ENCODE measurements at places on chromosomes 1 and 21.

GRCh38 chr1:145804235-145805045 is 19.5 kb downstream of the RNF115 start:
- no peak for DNase-seq

DNA sequence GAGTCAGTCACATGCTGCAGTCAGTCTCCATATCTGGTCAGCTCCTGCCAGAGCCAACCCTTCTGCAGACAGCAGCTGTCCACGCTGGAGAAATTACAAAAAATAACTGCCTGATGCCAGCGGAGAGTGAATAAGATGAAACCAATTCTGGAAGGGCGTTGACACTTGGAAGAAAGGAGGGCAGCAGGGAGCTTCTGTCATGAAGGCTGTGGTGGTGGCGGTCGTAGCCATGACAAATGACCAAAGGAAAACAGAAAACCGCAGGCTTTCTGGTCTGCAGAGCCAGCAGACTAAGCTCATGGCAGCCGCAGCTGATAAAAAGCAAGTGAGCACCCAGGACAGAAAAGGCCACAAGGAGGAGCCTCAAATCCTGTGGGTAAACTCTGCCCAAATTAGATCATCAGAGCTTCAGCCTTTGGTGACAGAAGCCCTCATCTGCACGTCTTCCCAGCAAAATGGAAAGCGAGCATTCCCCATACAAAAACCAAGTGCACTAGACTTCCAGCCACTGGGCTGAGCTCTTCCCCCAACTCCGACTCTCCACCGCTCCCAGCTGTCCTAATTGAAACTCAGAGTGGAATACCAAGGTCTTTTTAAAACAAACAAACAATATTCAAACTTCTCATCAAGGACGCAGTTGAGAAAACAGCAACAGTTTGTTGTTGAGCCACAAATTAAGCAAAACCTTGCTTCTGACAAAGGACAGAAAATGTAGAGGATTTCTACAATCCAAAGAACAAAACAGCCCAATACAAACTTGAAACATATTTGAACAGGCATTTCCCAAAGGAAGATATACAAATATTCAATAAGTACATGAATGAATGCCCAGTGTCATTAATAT is 28.7 kb downstream of the RSPH1 start:
- DNase-seq, result no peak

- no peak for DNase-seq
These were observed 1.3 kb upstream of the CCSAP start for GRCh38 chr1:229344139-229344538.

DNA sequence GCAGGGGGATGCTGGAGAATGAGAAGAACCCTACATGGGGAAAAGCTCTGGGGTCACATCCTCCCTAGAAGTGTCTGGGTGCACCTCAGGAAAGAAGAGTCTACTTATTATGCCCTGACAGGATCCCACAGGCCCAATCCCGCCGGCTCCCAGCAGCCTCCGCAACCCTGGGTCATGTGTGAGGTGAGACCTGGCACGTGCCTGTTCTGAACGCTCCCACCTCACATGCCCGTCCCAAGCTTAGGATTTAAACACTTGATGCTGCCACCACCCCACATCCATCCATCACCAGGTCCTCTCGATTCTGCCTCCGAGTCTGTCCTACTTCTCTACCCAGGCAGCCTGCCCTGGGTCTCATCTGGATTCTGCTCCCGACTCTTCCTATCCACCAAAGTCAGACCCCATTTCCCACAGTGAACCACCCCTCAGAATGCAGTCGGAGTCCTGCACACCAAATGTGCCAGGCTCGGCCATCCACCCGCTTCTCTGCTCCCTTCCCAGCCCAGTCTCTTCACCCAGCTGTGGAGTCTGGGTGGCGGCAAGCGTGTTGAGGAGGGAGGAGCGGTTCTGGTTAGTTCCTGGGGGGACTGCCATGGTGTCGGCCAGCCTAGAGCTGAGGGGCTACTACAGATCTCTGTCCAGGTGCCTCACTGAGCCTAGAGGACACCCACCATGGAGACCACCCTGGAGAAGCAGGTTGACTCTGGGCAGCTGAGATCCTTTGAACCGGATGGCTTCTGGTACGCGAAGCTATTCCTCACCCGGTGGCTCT is 23.9 kb downstream of the SLC2A1 start:
- DNase-seq, result no peak

DNA sequence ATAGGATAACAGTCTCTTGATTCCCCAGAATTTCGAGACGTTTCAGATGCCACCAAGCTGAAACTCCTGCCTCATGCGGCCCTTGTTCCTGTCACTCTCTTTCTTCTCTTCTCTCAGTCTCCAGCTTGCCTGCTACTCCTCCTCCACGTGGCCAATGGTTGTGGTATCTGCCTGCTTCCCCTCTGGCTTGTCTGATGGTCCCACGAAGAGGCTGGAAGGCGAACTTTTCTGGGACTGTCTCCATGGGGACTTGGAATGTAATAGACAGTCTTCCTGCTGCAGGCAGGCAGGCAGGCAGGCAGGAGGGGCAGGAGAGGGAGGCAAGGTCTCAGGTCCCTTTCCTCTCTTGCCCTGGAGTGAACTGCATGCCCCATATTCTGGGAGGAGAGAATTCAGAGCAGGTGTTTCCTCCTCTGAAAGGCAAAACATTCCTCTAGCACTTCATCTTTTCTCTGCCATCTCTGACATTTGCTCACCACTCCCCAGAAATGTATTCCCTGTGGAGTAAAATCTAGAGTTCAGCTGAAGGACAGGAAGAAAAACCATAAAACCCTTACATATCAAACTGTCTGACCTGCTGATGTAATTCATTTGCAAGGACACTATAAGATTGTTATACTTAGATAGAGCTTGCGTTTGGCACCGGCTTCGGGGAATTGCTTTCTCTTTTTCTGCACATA is 64.1 kb upstream of the GNG12 start:
- DNase-seq, result no peak

DNA sequence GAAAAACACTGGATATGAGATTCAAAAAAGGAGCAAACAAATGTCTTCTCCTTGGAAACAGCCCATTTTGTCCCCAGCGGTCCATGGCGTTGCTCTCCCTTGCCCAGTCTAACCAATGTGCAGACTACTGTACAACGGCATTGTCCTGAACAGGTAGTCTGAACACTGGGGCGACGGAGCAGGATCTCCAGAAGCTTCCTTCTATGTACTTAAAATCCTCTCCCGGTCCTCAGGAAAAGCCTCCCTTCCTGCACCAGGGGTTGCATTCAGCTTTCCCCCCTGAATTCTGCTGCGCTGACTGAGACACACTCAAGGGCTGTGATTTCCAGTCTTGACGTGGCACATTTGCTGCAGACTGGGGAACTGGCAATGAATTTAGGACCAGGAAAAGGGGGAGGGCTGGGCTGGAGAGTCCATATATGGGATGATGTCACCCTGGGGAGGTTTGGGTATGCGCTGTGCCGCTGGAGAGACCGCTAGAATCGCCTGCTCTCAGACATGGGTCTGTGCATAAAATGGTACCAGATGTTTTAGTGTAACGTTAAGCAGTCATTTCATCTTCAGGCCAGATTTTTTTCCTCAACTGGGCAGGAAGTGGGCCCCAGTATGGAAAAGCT is 275.9 kb upstream of the C1orf105 start:
- no peak for DNase-seq

GRCh38 chr1:7008331-7008730 is 223.1 kb downstream of the CAMTA1 start:
- DNase-seq, result no peak

- DNase-seq, result no peak
These were observed 15.0 kb downstream of the QSOX1 start for GRCh38 chr1:180169640-180170195.

GRCh38 chr1:230836793-230837192 is 31.5 kb downstream of the C1orf198 start:
- no peak for DNase-seq

GRCh38 chr1:119926553-119926952 is 30.2 kb upstream of the ADAM30 start:
- no peak for DNase-seq

DNA sequence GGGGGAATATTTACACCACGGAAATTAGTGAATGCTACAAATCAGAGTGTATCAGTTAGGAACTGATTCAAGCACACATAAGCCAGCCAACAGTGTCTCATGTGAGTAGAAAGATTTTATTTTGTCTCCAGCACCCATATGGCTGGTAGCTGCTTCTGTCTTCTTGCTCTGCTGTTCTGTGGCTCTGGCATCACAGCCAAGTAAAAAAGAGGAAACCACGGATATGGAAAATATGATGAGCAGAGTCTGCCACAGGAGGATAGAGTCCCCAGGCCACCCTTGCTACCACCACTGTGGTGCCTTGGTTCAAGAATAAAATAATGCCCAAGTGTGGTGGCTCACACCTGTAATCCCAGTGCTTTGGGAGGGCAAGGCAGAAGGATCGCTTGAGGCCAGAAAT is 53.6 kb upstream of the SPOCD1 start:
- no peak for DNase-seq

DNA sequence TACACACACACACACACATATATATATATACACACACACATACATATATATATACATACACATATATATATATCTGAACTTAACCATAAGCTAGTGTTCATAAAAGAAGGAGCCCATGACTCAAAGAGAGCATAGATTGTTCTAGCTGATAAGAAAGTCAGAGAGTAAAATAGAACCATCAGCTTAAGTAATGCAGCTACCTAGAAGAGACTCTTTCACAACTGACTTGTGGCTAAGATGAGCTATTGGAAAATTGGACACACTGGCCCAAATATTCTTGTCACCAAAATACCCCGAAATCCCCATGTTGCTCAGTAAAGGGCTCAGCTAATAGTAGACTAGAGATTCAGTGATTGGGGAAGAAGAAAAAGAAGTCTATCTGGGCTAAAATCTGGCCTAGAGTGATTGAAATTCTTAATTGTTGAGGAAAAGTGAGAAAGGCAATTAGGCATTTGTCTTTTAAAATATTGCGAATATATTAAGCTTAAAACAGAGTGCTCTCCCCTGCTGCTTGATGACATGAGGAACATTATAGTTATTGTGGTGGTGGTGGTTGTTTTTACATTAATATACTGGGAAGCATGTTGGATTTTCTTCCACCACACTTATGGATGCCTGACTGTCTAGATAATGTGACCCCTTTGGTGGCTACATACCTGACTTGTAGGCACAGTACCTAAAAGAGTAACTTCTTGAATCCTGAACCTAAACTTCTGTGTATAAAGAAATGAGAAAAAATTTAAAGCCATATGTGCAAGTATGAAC is 6.3 kb downstream of the SLAMF1 start:
- DNase-seq, result no peak

GRCh38 chr1:22273686-22274681 is 131.1 kb upstream of the WNT4 start:
- no peak for DNase-seq

- no peak for DNase-seq
These were observed 1.9 kb downstream of the WLS start for GRCh38 chr1:68230484-68230802.

- no peak for DNase-seq
These were observed 37.7 kb upstream of the TMEM125 start for GRCh38 chr1:43232074-43232473.

- DNase-seq, result no peak
These were observed 28.3 kb upstream of the EPHA8 start for GRCh38 chr1:22534951-22535350.

GRCh38 chr21:43957128-43957571 is 55.0 kb upstream of the TRAPPC10 start:
- no peak for DNase-seq

DNA sequence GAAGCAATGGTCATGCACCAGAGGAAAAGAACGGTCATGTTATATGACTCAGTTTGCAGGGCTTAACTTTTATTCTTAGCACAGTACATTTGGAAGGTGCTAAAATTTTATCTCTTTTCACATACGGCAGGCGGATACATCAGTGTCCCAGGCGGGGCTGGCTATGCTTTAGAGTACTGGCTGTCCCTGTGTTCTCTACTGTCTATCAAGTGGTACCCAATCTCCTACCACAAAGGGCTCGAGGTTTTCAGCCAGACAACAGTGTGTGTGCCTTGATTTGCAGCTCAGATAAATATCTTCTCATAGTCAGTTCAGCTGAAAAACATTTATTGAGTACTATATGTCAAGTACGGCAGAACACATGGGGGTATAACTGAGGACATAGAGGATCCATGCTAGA is 65.3 kb downstream of the URB2 start:
- DNase-seq, result no peak

GRCh38 chr1:247884797-247885413 is 10.5 kb upstream of the OR2W3 start:
- no peak for DNase-seq

GRCh38 chr1:184941410-184941733 is 32.9 kb downstream of the NIBAN1 start:
- DNase-seq, result no peak

DNA sequence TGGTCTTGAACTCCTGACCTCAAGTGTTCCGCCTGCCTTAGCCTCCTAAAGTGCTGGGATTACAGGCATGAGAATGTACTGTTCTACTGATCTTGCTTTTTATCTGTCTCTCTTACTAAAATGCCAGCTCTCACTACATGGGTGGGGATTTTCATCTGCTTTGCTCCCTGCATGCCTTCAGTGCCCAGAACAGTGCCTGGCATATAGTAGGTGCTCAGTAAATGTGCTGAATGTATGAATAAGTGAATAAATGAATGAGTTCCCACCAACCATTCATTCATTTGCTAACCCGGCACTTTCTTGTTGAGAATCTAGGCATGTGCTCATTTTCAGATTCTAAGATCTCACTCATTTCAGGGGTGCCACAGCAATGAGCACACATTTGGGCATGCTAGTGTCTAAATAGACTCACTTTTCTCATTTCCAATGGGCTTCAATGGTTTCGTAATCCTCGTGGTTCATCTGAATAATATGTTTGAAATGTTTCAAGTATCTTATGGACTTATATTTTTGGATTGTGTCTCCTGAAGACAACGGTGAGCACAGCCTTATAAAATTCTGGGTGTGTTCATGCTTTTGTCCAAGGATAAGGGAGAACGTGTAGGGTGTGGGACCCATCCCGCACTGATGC is 7.6 kb downstream of the DHRS3 start:
- no peak for DNase-seq

GRCh38 chr1:220884109-220884980 is 5.1 kb downstream of the HLX start:
- DNase-seq, result no peak

GRCh38 chr1:227305894-227306626 is 12.2 kb downstream of the CDC42BPA start:
- no peak for DNase-seq

GRCh38 chr1:198902655-198903054 is 263.8 kb downstream of the PTPRC start:
- DNase-seq, result no peak

DNA sequence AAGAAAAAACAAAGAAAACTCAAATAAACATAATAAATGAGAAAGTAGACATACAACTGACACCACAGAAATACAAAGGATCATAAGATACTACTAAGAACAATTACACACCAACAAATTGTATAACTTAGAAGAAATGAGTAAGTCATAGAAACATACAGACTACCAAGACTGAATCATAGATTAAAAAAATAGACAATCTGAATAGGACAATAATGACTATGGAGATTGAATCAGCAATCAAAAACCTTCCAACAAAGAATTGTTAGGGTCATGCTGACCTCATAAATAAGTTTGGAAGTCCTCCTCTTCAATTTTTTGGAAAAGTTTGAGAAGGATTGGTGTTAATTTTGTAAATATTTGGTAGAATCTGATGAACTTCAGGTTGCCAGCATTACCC is 159.0 kb downstream of the PTBP2 start:
- no peak for DNase-seq

GRCh38 chr1:22635436-22635835 is 992 bp upstream of the C1QA start:
- DNase-seq, result no peak

All from NCI-H187 treated with DMSO at 0.1 percent for 48 hours (cell line).